ENCODE measurements at places on chromosomes 12 and 14.

GRCh38 chr12:105076098-105076497, 8.2 kb downstream of the ALDH1L2 start:
- DNase-seq: no peak

GRCh38 chr12:2095878-2096277, 43.1 kb downstream of the CACNA1C start:
- no peak for DNase-seq

DNA sequence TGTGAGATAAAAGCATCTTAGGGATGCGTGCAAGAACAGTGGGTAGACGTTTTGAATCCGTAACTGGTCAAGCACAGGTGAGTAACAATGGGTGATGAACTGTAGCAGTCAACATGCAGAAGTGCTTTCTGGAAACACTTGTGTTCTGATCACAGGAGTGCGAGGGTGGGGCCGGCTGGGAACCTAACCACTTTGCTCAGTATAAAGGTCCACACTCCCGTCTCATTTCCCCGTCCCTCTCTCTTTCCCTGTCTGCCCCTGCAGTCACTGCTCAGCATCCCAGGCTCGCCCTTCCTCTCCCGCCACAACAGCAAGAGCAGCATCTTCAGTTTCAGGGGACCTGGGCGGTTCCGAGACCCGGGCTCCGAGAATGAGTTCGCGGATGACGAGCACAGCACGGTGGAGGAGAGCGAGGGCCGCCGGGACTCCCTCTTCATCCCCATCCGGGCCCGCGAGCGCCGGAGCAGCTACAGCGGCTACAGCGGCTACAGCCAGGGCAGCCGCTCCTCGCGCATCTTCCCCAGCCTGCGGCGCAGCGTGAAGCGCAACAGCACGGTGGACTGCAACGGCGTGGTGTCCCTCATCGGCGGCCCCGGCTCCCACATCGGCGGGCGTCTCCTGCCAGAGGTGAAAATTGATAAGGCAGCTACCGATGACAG, 127.1 kb downstream of the FIGNL2 start:
- no peak for DNase-seq

- no peak for DNase-seq
Observed at GRCh38 chr12:73159954-73160353, 887.8 kb downstream of the TRHDE start.

DNA sequence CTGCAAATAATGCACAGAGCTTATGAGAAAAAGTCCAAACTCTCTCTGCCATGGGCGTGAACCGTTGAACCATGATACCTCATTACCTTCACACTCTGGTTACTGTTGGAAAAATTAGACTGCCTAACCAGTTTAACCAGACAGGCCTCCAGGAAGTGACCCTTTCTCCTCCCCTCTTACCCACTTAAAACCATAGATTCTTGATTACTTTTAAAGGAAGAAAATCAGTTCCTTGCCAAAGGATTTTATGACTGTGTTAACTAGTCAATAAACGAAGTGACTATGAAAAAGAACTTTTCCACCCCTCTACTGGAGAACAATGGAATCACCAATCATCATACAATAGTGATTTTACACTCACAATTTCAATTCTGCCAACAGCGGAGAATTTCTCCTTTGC, 254.0 kb upstream of the ATP2B1 start:
- DNase-seq: no peak

DNA sequence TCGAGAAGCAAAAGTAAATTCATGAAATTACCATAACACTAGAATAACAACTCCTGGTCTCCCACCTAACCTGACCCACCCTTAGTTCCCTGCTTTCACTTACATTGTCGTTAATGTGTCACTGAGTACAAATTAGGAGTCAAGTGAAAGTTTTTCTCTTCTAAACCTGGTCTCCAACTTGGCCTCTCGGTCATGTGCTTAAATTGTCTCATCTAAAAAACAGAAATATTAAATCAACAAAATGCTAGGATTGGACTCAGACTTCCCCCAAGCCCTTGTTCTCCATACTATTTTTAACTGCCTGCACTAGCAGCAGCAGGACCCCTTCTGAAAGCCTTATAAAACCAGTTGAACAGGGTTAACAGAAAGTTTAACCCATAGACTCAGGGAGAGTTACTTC, 1.8 kb upstream of the BTG1 start:
- DNase-seq: no peak

GRCh38 chr14:64683264-64683663, 21.0 kb upstream of the PLEKHG3 start:
- DNase-seq: no peak

DNA sequence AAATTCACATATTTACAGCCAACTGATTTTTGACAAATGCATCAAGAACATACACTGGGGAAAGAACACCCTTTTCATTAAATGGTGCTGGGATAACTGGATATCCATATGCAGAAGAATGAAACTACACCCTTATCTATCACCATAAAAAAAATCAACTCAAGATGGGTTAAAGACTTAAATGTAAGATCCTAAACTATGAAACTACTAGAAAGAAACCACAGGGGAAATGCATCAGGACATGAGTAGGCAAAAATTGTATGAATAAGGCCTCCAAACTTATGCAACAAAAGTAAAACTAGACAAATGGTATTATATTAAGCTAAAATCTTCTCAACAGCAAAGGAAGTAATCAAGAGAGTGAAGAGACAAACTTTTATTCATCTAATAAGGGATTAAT, 242.6 kb downstream of the CPNE8 start:
- no peak for DNase-seq

- DNase-seq: no peak
Observed at GRCh38 chr12:32533971-32534590, 134.7 kb downstream of the FGD4 start.

All from COR-L47 (cell line).